ENCODE measurements at places on chromosomes 1 and 21.

DNA sequence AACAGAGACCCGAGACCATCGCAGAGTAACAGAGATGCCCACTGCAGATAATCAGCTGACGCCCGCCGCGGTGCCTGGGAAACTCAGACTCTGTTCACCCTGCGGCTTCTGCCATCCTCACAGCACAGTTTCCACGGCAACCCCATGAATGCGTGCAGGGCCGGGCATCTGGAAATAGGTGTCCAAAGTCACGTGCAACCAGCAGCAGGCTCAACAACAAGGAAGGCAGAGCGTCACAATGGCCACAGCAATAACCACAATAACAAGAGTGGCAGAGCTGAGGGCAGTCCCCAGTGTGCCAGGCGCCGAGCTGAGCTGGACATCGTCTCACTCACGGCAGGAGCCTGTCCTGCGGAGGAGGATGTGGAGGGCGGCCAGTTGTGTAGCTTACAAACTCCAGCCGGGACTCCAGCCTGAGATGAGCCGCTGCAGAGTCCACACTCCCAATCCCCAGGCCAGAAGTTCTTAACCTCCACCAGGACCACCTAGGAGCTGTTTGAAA is 102.0 kb downstream of the CRYAA start:
- no peak for DNase-seq

- no peak for DNase-seq
These were observed 25.2 kb downstream of the RUNX3 start for GRCh38 chr1:24904731-24905354.

GRCh38 chr1:45359882-45360513 is 19.8 kb upstream of the MUTYH start:
- DNase-seq, result no peak

DNA sequence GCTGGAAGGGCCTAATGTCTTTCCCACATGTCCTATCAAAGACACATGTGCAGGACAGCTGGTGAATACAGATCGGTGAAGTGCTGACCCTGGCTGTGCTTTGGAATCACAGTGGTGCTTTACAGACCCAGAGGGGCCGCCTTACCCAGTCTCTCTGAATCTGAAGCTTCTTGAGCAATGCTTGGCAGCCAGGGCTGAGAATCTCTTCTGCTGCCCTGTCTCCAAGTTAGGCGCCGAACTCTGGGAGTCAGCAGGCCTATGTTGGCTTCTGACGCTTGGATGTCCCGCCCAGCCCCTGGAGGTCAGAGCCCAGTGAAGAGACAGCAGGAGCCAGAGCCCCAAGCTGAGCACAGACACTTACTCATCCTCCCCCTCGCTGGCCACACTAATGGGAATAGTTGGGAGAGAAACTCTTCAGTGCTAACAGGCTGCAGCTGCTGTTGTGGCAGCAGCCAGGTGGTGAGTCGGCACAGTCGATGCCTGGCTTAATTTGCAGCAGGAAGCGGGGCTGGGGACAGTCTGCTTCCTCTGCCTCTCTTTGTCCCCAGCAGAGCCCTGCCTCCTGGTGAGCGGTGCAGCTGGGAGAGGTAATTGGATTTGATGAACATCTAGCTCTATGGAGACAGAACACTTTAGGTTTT is 68.1 kb downstream of the URB2 start:
- DNase-seq, result peak; percentile 83

- no peak for DNase-seq
These were observed 19.0 kb downstream of the CLIC6 start for GRCh38 chr21:34687745-34688144.

DNA sequence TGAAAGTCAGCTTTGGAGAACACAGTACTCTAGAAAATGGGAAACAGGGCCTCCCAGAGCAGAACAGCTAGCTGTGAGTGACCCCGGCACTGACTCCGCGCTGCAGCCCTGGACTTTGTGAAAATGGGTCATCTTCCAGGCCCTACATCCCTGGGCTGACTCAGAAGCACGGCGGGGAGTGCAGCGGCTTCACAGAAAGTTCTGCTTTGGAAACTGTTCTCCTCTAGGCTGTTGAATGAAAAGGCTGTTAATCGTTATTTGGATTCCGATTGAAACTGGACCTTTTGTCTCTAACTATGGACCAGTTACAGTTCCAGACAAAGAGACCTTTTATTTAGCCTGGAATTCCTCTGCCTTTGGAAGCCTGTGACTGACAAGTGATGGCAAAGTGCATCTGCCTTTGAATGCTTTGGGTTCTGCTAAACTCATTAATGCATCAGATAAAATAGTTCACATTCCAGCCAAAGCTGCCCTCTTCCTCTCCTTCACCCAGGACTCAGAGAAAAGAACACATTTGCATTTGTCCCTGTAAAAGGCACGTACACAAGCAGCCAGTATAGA is 144.9 kb upstream of the HOOK1 start:
- DNase-seq, result no peak

DNA sequence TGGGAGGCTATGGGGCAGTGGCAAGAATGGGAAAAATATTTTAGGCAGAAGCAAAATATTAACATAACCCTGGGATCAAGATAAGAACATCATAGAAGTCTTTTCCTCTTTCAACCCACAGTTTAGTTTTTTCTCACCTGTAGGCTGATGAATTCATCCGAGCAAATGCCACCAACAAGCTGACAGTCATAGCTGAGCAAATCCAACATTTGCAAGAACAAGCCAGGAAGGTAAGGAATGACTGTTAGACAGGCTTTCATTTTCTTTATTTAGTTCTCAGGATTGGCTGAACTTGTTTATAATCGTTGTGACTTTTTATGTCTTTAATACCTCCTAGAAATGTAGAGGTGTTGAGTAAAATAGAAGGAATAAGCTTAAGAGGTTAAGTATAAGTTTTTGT is 6.4 kb downstream of the C1orf50 start:
- DNase-seq, result no peak

- no peak for DNase-seq
These were observed 258.5 kb downstream of the BRINP2 start for GRCh38 chr1:177429234-177429633.

GRCh38 chr1:217721692-217722091 is 90.5 kb downstream of the SPATA17 start:
- DNase-seq, result no peak

DNA sequence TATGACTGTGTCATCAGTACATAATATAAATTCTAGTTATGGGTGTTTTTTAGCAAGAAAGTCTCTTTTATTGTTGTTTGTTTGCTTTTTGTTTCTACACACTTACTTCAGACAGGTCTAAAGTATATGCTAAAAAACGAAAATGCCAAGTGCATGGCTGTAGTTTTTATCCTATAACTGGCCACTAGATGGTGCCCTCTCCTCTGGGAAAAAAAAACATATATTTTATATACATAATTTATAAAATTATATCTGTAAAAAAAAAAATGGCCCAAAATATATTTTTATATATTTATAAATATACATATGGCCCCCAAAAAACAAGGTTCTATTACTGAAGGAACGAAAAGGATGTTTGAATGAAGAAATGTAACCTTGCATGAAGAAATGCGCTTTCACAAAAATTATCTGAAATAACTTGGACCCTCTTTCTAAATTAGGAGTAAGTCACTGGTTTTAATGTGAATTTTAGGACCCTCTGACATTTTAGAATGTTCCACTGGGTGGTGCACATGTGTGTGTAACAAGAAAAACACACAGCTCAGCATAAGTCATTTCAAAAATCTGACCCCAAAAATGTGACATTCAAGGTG is 93.5 kb downstream of the TTLL7 start:
- no peak for DNase-seq

DNA sequence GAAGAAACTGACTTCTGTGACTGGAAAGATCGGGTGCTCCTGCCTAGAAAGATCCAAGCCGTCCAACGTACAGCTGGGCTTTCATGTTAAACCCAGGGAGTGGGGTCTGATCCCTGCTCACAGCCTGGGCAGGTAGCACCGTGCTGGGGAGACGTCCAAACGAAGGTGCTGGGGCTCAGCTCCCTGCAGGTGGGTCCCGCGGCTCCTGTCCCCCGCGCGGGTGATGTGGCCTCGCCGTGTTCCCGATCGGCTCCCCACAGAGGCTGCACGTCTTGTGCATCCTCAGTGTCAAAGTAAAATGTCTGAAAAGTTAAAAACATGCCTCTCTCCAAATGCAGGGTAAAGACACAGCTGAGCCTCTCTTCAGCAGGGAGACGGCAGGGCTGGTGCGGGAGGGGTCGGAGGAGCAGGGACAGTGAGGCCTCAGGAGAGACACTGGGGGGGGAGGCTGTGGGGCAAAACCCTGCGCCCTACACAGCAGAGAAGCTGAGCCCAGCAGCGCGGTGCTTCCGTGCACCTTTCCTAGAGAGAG is 40.1 kb upstream of the COL6A2 start:
- DNase-seq, result no peak

DNA sequence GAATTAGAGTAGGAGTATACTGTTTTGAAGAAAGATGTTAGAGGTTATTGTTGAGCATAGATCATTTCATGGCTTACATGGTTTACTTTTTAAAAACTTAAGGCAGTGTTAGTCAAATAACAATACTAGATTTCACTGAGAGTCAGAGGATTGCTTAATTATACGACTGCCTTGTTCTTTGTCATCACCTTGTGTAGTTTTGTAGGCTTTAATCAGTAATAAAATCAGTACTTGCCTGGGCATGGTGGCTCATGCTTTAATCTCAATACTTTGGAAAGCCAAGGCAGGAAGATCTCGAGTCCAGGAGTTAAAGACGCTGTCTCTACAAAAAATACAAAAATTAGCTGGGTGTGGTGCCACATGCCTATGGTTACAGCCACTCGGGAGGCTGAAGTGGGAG is 41.3 kb upstream of the GPR52 start:
- DNase-seq, result no peak

DNA sequence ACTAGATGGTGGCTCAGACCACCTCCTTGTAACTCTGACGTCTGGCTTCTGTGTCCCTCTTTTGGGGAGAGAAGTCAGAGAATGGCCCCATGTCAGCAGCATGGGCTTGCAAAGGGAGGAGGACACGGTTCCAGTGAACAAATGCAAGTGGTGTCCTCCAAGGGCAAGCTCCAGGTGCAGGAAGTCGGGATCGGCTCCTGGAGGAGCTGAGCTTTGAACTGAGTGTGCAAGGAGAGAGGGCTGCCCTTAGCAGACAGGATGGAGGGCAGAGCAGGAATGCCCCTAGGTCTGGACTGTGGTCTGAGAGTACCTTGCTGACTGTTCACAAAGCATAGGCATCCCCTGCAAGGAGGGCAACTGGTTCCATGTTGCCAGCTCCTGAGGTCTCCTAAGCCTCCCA is 17.3 kb downstream of the PKP1 start:
- no peak for DNase-seq

GRCh38 chr21:14530592-14530991 is 15.5 kb downstream of the SAMSN1 start:
- no peak for DNase-seq

GRCh38 chr1:31101147-31101502 is 35.6 kb upstream of the PUM1 start:
- DNase-seq, result no peak

- DNase-seq, result no peak
These were observed 32.8 kb downstream of the ELK4 start for GRCh38 chr1:205598841-205599668.

GRCh38 chr1:210143465-210144062 is 89.0 kb upstream of the SERTAD4 start:
- DNase-seq, result no peak

DNA sequence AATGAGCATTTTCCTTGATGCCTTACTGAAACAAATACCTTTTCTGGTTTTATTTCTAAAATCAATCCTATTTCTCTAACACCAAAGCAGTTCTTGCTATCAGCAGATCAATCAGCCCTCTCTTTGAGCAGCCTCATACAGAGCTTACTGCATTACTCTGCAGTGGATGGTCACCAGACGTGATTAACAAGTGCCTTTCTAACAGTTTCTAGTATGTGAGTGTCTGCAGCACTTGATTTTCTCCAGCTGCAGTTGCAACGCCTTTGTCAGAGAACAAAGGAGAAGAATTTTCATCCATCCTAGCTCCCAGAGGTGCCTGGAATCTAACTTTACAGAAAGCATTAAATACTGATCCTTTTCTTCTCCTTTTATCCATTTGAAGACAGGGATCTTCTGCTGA is 177.3 kb upstream of the SGIP1 start:
- no peak for DNase-seq

DNA sequence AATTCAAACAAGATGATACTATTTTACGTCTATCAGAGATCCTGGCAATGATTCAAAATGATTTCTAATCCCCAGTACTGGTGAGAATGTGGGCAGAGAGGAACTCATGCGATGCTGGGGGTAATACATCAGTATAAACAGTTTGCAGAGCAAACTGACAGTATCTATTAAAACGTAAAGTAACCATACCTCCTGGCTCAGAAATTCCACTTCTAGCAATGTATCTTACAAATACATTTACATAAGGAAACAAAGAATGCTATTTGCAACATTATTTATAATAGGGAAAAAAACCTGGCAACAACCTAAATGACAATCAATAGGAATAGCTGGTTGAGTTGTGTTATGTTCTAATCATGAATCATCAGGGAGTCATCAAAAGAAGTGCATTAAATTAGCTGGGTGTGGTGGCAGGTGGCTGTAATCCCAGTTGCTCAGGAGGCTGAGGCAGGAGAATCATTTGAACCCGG is 15.9 kb downstream of the RCAN1 start:
- DNase-seq, result peak; percentile 56

- no peak for DNase-seq
These were observed 146.6 kb upstream of the WNT4 start for GRCh38 chr1:22289307-22289995.

DNA sequence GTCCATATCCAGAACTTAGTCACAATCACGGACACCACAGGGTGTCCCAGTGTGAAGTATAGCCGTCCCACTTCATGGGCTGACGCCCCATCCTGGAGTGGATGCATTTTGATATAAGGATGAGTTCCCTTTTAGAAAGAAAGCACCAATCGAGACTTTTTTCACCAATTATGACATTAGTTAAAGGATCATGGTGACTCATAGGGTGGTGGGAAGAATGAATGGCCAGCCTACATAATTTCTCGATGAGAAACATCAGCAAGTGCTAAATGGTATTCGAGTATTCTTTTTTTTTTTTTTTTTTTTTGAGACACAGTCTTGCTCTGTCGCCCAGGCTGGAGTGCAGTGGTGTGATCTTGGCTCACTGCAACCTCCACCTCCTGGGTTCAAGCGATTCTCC is 38.5 kb upstream of the USP1 start:
- no peak for DNase-seq

DNA sequence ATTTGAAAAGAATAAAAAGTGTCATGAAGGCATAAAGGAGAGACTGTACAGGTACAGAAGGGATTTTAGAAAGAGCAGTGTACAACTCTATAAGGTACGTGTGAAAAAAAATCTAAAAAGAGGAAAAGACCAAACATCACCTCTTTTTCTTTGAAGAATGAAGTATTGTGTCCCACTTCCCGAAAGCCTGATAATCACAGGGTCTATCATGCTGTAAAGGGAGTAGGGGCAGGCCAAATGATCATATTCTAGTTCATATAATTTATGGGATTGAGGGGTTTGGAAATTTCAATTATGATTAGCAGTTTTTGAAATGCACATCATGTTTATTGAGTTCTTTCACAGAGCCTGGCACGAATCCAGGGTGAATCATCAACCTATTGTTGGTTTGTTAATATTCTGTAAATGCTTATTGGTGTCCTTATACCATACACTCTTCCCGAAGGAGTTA is 910 bp upstream of the RERE start:
- no peak for DNase-seq

Data from NCI-H1436 treated with DMSO at 0.1 percent for 48 hours (cell line).